ENCODE measurements at places on chromosomes 13 and 19.

- no peak for DNase-seq
These were observed 4.4 kb downstream of the GPR4 start for GRCh38 chr19:45597425-45598111.

DNA sequence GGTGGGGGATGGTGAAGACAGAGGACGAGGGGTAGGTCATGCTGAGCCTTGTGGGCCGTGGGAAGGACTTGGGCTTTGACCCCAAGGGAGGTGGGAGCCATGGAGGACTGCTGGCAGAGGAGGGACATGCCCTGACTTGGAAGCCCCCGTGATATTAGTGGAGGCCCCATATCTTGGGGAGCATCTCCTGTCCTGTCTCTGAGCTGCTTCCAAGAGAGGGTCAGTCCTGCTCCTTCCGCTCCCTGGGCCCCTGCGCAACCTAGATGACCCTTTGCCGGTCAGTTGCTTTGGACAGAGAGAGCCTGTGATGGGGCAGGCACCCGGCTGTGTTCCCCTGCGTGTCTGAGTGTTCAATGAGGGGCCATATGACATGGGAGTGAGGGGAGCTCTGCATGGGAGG, 5.2 kb downstream of the TLE6 start:
- no peak for DNase-seq

GRCh38 chr19:49201042-49201441, 43.5 kb downstream of the TRPM4 start:
- no peak for DNase-seq

- no peak for DNase-seq
These were observed 29.4 kb downstream of the KLF12 start for GRCh38 chr13:74104661-74105275.

- no peak for DNase-seq
These were observed 21.1 kb downstream of the KBTBD6 start for GRCh38 chr13:41111454-41111853.

DNA sequence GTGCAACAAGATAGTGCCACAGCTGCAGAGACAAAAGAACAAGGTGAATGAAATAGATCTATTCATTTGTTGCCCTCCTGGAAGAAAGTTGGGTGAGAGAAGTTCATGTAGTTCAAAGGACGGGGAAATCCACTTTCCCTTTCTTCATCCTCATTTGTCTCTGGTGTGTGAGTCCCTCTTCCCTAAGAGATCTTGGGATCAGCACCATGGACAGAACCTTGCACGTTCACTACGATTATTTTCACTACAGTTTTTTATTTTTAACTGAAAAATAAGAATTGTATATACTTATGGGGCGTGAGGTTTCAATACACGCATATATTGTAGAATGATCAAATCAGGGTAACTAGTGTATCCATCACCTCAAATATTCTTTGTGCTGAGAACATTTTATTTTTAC, 29.2 kb downstream of the NLRP5 start:
- DNase-seq = no peak

DNA sequence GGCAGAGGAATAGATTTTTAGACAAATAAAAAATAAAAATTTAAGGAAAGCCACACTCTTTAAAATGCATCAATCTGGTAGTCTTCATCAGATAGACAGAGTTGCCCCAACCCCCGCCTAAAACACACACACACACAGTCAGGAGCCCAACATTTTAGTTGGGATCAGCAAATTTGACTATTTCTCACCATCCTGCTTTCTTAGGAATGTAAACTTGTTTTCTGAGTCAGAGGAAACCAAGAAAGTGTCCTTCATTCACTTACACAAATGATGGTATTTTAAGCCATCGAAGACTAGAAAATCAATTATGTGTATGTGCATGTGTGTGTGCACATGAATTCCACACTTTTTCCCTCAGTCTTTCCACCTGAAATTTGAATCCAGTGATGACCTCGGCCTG, 1657.5 kb downstream of the SLITRK1 start:
- no peak for DNase-seq

GRCh38 chr13:74625541-74625940, 491.3 kb upstream of the KLF12 start:
- no peak for DNase-seq

GRCh38 chr19:49664171-49665035, 1.3 kb downstream of the IRF3 start:
- no peak for DNase-seq

GRCh38 chr19:58209577-58209976, 19.1 kb upstream of the ZNF544 start:
- DNase-seq = no peak

GRCh38 chr19:58088521-58089052, 9.4 kb downstream of the ZSCAN18 start:
- DNase-seq = no peak

GRCh38 chr19:18380843-18381242, 5.1 kb upstream of the GDF15 start:
- no peak for DNase-seq

GRCh38 chr19:20154636-20155035, 12.4 kb upstream of the ZNF486 start:
- no peak for DNase-seq

- DNase-seq = no peak
These were observed 14.9 kb downstream of the UBL3 start for GRCh38 chr13:29835280-29836061.

DNA sequence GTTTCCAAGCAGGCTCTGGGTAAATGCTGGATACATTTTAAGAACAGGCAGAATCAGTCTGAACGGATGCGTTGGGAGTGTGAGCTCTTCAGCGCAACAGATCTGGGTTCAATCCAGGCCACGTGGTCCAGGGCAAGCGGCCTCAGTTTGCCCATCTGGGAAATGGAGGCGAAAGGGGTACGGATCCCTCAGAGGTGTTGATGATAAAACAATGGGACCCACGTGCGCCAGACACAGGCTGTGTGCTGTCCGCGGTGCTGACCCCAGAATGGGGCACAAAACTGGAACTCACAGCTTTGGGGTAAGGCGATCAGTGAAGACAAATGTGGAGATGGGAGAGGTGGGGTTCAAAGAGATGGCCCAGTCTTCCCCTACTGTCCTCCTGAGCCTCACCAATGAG, 13.1 kb upstream of the PDE4C start:
- DNase-seq = no peak

GRCh38 chr13:113941571-113942191, 32.2 kb downstream of the C13orf46 start:
- DNase-seq = no peak

DNA sequence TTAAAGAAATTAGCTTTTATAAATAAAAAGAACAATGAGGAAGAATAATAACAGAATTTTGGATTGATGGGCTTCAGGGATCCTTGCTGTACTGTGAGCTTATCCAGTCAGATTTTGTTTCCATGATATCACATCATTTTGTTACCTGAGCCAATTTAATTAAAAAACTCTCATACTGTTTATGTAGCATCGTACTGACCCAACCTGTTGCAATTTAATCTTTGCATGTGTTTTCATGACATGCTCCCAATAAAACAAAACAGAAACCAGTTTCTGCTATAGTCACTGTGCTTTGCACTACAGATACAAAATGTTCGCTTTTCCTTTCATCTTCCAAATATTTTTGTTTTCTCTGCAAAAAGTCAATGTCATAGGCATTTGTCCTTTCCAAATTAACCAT, 109.7 kb upstream of the RNF113B start:
- no peak for DNase-seq

DNA sequence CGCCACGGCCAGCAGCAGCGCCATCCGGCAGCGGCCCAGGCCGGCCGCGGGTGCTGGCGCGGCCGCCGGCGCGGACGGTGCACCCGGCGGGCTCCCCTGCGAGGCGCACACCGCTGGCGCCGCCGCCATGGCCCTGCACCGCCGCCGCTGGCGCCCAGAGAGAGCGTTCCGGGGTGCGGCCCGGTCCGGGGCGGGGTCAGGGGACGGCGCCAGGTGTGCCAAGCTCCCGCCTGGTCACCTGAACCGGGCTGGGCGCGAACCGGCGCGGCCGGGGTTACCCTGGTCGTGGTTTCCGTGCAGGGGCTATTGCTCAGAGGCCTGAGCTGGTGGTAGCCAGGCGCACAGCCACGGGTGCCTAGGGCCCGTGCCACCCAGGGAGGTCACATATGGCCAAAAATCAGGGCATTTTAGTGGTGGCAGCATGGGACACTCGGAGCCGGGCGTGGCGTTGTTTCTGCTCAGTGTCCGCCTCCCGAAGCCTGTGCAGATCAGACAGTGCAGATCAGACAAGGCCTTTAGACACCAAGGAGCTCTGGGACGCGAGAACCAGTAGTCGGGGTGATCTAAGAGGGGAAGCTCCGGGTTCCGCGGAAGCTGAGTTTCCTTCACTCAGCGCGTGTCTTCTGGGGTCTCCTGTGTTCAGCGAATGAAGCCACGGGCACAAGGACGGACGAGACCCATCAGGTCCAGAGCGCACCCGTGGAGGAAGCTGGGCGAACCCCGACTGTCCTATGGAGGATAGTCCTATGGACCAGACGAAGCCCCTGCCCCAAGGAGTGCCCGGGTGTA, at the start of gene TMEM238:
Gene TMEM238, minus strand, starts transcription at position 162 of the 789 bp plus-strand sequence. Its CDS starts 33 bp downstream, at position 129.
- no peak for DNase-seq

DNA sequence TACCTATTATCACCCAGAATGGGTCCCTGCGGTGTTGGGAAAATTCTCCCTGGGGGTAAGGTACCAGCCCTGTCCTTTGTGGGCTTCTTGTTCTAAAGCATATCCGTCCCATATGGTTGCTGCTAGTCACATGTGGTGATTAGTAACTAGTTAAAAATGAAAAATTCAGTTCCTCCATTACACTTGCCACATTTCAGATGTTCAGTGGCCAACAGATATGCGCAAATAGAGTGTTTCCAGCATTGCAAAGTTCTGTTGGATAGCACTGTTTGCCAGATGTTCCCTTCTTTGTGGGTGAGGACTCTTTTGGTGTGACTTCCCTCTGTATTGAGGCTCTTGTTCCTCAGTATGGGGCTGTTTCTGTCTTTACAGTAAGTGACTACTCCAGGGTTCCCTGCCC, 3.8 kb downstream of the CNOT3 start:
- no peak for DNase-seq

All from SIG-M5 (cell line).